ENCODE measurements at places on chromosomes 3 and 15.

DNA sequence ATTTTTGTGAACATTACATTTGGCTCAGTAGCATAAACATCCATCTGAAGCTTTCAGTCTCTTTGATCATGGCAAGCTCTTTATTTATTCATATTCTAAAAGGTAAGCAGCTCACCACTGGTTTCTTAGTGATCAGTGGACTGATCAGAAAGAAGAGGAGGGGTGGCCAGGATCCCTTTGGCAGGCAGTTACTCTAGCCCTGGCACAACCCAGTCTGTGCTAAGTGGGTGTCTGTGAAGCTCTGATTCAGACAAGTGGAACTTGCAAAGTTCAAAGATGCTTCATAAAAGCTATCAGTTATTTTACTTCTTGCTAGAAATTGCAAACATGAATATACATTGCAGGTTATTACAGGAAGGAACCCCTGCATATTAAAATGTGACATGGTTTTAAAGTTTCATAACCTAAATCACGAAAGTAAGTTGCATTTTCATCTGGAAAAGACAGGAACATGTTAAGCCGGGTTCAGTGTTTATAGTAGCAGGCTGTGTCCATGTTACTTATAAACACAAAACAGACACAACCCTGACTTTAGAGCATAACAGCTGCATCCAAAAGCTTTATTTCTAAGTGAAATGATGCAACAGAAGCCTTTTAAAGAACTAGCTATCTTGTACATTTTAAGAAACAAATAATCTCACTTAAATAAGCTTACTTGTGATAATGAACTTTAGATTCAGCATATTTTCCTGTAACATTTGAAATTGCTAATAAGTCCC, 785.3 kb downstream of the MCTP2 start:
- no peak for DNase-seq

GRCh38 chr3:32632533-32633265, 52.3 kb upstream of the CNOT10 start:
- DNase-seq: no peak

GRCh38 chr3:113771993-113772392, 25.2 kb downstream of the ATP6V1A start:
- no peak for DNase-seq

- no peak for DNase-seq
These were observed 953.8 kb upstream of the ALCAM start for GRCh38 chr3:104412608-104413580.

GRCh38 chr3:53234841-53235232, 21.0 kb downstream of the TKT start:
- no peak for DNase-seq

DNA sequence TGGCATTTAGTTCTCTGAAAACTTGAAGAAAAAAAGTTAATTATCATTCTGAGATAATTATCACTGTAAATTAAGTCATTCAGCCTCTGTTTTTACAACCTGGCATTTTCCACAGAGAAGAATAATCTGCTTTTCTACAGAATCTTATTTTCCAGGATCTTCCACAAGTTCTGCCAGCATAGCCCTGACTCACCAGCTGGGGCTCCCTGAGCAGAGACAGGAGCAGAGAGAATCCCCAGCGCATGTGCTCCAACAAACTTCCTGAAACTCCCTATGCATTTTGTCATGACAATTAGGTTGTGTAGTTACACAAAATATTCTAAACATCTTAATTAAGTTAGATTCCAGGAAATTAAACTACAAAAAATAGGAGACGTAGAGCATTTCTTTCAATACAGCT, 32.1 kb upstream of the TMEM207 start:
- DNase-seq: no peak
